NCI-H2081 (cell line): ENCODE measurements at places on chromosomes 3 and 15.

- DNase-seq = peak; percentile 73
These were observed 14.5 kb downstream of the RLBP1 start for GRCh38 chr15:89206908-89207331.

DNA sequence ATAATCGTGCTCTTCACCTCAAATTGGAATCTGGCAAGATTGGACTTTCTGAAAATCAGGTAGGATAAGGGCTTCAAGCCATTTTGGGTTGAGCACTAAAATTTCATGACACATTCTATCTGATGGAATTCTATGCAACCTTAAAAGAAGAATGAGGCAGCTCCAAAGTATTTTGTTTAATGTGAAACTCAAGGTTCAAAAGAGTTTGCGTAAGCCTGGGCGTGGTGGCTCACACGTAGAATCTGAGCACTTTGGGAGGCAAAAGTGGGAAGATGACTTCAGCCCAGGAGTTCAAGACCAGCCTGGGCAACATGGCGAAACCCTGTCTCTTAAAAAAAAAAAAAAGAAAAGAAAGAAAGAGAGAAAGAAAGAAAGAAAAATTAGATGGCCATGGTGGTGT, 3.6 kb upstream of the PLA1A start:
- DNase-seq = no peak

DNA sequence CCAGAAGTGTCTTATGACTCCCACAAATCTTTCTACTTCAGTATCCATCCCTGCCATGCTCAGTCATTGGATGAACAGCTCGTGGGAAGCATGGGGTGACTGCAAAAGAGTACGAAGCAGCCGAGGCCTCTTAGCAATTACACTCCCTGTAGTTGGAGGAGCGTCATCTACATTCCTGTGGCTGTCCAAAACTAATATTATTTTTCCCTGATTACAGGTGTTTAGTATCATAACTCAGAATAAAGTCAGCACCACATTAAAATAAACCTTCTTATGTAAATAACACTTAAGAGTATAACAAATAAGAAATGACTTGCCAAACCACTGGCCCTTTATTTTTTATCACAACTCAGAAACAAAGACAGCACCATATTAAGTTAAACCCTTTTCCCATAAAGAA, 141.5 kb downstream of the PLOD2 start:
- peak; percentile 46 for DNase-seq

DNA sequence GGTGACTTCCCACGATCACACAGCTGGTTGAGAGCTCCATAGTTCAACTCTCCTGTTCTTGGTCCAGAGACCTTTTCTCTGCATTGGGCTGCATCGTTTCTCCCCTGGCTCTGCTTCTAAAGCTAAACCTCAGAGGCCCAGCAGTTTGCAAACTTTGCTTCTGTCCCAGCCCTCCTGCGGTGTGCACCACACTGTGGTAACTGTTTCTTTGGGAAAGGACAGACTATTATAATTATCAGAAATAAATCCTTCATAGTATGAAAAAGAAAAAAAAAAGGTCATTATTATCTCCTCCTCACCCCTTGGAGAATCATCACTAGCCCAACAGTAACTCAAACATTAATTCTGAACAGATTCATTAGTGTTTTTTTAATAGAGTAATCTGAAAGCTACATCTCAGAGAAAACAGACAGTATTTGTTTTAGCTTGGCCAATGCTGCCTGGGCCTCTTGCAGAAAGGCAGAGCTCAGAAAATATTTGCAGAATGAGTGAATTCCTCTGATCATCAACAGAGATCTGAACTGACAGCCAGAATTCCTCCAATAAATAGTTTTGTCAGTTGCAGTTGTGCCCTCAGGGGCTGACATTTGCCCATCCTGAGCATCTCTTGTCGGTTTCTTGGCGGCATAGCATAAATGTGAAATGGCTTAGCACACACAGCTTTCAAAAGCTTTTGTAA, 52.9 kb downstream of the BFSP2 start:
- DNase-seq = no peak

DNA sequence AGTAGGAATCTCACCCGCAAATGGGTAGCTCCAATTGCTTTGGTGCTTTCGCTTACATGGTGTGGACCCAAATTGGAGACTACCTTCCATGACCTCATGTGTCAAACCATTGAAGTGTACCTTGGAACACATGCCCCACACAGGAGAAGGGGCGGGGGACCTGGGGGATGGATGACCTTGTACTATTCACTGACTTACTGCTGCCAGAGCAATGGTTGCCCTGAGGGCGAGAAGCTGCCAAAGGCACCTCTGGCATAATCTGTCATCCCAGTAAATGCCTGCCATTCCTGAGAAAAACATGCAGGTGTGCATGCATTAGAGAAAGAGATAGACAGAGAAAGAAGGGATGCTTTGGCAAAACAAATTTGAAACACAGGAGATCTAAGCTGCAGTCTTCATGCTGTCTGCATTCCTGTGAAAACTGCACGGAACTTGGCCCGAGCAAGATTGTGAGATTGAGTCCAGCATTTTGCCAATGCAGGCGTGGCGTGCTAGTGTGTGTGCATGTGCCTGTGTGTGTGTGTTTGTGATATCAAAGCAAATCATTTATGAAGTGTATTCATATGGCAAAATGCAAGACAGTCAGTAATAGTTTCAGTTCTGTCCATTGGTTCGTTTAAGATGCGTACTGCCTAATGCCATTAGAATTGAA, 219.5 kb upstream of the MDFIC2 start:
- DNase-seq = no peak

- peak; percentile 17 for DNase-seq
These were observed 2.0 kb upstream of the EFCC1 start for GRCh38 chr3:128999102-128999501.
